Stimulated activated CD8-positive, alpha-beta memory T cell treated with anti-CD3 and anti-CD28 coated beads, Interleukin-4, amount 100 ng/mL, for 4 hours (primary cell): ENCODE measurements at places on chromosomes 3 and 15.

- no peak for DNase-seq
Observed at GRCh38 chr3:168325684-168326083, 230.0 kb upstream of the GOLIM4 start.

DNA sequence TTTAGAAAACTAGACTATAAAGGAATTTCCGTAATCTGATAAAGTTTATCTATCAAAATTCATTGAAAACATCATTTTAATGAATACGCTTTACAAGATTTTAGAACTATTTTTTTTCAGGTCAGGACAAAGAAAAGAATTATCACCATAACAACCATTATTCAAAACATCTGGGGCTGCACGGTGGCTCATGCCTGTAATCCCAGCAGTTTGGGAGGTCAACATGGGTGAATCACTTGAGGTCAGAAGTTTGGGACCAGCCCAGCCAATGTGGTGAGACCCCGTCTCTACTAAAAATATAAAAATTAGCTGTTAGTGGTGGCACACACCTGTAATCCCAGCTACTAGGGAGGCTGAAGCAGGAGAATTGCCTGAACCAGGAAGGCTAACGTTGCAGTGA, 260.4 kb downstream of the WNT5A start:
- no peak for DNase-seq

DNA sequence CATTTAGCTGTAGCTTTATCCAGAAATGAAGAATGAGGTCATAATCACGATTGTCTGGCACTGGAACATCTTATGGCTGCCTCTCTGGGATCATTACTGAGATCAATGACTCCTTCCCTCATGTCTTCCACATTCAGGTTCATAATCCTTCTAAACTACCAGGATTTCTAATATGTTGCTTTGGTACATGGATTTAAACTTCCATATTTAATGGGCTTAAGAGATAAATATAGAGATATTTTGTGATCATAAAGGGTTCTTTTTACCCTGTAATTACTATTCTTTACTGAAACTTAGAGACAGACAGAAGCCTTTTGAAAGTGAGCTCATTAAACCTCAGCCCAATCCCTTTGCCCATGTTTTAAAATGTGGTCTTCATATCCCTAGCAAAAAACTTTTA, 575.4 kb upstream of the ALCAM start:
- DNase-seq: no peak

DNA sequence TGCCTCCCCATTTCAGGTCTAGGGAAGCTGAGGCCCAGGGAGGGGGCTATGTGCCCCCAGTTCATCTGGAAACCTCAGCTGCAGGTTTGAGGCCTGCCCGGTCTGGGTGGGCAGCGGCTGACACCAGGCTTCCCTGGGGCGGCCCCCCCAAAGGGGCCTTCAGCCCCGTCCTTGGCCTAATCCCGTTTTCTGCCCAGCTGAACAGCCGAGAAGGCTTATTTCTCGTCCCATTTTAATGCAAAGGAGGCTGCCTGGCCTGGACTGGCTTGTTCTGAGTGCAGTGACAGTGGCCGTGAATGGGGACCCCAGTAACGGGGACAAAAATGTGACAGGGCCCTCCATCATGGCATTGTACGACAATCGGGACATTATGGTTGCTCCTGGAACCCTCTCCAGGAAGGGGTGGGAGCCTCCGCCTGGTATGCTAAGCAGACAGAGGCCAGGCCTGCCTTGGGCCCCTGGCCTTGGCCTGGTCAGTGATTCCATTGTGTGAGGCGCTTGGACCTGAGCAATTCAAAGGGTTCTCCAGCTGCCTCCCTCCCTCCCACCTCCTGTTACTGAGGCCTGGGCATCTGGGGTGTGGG, 93.9 kb downstream of the WNT7A start:
- no peak for DNase-seq
